ENCODE measurements at places on chromosomes 4 and X.

GRCh38 chr4:69056150-69056549, 40.1 kb upstream of the UGT2B7 start:
- no peak for DNase-seq

DNA sequence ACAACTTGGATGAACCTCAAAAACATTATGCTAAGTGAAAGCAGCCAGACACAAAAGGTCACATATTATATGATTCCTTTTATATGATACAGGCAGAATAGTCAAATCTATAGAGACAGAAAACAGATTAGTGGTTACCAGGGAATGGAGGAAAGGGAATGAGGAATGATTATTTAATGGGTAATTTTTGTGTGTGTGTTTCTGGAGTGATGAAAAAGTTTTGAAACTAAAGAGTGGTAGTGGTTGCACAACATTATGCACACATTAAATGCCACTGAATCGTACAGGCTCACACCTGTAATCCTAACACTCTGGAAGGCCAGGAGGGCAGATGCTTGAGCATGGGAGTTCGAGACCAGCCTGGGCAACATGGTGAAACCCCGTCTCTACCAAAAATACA, 19.6 kb upstream of the SOD3 start:
- DNase-seq = no peak

- no peak for DNase-seq
Observed at GRCh38 chrX:119757646-119757978, 776 bp upstream of the SOWAHD start.

- DNase-seq = peak; percentile 12
Observed at GRCh38 chr4:146522869-146523205, 1.1 kb upstream of the SLC10A7 start.

DNA sequence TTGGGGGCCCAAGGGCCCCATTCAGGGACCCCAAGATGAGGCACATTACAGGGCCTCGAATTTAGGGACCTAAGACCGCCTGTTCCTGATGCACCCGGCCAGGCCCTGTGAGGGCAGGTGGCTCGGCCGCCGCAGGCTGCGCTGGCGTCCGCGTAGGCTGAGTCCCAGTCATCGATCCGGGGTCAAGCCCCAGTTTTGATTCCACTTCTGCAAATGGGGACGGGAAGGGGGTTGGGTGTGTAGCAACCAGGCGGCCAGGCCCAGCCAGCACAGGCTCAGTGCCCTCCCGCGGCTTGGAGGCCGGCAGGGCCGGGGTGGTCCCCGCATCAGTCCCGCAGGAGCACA, 327 bp downstream of the PNPLA4 start:
- DNase-seq = no peak

- peak; percentile 77 for DNase-seq
Observed at GRCh38 chr4:186823989-186824388, 100.3 kb upstream of the FAT1 start.

- DNase-seq = no peak
Observed at GRCh38 chr4:113785781-113786180, 24.2 kb upstream of the CAMK2D start.

DNA sequence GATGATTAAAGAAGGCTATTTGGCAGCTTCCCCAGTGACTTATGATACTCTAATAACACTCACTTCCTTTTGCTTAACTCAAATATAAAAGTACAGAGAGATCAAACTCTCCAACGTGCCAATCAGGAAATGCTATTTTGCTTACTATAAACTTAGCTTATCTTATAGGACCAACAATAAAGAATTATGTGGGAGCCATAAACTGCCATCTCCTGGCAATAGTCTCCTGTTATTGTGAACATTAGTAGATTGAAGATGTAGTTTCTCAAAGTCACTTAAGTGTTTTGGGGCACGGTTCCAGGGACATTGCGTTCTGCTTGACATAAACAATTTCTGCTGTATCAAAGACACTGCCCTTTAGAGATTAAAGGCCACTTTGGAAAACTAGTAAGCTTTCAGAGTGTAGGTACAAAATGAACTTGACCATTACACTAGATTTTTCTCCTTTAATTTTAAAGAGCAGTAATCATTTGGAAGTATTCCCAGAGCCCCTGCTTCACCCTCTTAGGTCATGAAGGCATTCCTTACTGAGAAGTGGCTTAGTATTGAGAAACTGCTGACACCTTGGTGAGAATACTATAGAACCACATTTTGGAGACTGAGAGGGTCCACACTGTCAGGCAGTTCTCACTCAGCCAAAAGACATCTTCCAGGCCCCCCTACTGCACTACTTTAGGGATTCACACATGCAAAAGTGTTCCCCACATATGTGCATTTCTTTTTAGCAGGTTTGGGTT, 51.9 kb downstream of the MAOA start:
- peak; percentile 85 for DNase-seq

GRCh38 chr4:150302553-150302952, 224.3 kb downstream of the DCLK2 start:
- DNase-seq = peak; percentile 98

DNA sequence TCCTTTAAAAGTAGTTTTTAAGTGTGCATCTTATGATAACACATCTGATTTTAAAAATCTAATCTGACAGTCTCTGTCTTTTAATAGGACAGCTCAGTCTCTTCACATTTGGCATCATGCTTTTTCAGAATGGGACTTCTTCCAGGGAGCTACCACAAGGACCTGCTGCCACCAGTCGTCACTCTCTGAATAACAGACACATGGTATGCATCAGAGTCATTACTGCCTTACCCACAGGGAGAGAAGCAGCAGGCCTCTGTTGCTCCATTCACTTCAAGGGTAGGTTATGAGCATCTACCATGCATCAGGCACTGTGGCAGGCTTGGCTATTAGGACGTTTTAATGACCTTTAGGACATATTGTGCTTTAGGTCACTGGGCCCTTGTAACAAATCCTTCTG, 50.0 kb upstream of the AFAP1 start:
- DNase-seq = no peak

DNA sequence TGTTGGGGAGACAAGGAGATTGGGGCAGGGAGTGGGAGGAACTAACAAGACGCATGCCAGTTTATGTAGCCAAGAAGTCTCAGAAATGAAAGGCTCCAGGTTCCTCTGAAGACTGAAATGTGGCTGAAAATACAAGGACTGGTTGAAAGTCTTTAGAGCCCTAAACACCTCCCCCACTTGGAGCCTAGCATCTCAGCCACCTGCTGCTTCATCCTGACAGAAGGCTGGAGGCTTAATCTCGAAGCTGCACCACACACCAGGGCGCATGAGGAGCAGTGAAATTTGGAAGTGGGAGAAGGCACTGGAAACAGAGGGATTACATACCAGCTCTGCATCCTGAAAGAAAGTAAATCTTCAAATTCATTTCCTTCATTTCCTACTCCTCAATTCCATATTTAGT, 160.7 kb upstream of the FTHL17 start:
- no peak for DNase-seq

GRCh38 chr4:10180927-10181744, 64.5 kb upstream of the WDR1 start:
- DNase-seq = no peak

DNA sequence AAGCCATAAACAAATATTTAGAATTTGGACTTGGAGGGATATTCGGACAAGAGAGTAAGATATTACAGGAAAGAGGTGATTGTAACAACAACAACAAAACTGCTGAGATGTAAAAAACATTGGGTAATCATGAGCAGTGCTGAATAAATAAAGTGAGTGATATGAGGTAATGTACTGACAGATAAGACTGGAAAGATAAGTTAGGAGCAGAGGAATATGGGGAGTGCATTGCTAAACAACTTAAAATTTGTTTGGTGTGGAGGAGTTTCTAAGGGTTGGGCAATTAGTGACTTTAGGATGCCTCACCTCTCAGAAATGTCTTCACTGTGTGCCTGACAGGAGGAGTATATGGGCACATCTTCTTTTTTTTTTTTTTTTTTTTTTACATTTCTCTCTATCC, 637.8 kb upstream of the GRIA3 start:
- no peak for DNase-seq

DNA sequence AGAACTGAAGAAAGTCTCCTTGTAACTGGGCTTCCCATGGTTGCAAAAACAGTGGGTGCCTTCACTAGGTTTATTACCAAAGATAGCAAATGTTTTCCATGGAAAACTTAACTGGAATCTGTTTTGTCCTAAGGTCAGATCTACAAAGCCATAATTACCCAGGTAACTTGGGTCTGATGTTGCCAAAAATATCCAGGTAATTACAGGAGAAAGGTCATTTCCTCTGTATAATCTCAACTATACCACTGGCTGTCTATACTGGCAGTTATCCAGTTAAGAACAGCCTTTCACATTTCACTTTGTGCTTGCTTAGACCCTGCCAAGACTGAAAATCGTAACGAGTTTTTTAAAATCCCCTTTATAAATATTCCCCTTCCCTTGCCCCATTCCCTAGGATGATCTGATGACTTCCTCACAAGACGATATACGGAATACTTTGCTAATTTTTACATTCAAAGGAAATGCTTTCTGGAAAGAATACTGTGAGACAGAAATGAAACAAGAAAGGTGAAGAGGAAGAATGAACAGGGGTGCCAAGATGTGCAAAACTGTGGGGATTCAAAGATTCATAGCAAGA, 105.5 kb downstream of the MAML3 start:
- DNase-seq = no peak

All from fibroblast of lung (primary cell).